ENCODE measurements at places on chromosomes 1 and 21. TPM values are rescaled to one million over a fixed set of nuclear protein-coding genes. Genes with fewer than 3 reads are reported as not detected.
A peak's percentile ranks its signal among the peaks of the same experiment; 100 is the strongest.

- H3K27ac ChIP-seq = no peak overlapping the region
- H3K27me3 ChIP-seq = no peaks in the 10 kb centered on the region
- H3K4me1 ChIP-seq = no peaks in the 10 kb centered on the region
- H3K36me3 ChIP-seq = no peaks in the 10 kb centered on the region
- DNase-seq = no peak
Measured at GRCh38 chr1:26017606-26018005, 4.0 kb upstream of the EXTL1 start.

TTLL10 gene
- 0.59 TPM for total RNA-seq

ST3GAL3 gene
- 17.6 TPM for total RNA-seq

- no peaks in the 10 kb centered on the region for H3K27me3 ChIP-seq
- H3K4me1 ChIP-seq = peaks cover 8% of the 10 kb centered on the region
- H3K36me3 ChIP-seq = no peaks in the 10 kb centered on the region
- DNase-seq = no peak
Measured at GRCh38 chr1:224629965-224630364, 13.8 kb downstream of the CNIH3 start.

- no peak for DNase-seq
- peaks cover 41% of the 10 kb centered on the region for H3K36me3 ChIP-seq
- no peak overlapping the region for H3K4me3 ChIP-seq
- peak overlapping the region; percentile 29 for H3K27ac ChIP-seq
- H3K4me1 ChIP-seq = peaks cover 86% of the 10 kb centered on the region
- no peaks in the 10 kb centered on the region for H3K27me3 ChIP-seq
Measured at GRCh38 chr1:167648252-167648849, 18.3 kb downstream of the RCSD1 start.
